ENCODE measurements at places on chromosomes 6 and 20.
A peak's percentile ranks its signal among the peaks of the same experiment; 100 is the strongest.

GRCh38 chr6:33418690-33419291 lies 884 bp upstream of the CUTA start:
- H3K4me1 ChIP-seq = peaks cover 81% of the 10 kb centered on the region
- H3K27ac ChIP-seq = peak overlapping the region; percentile 90
- no peak for DNase-seq
- H3K27me3 ChIP-seq = peaks cover 9% of the 10 kb centered on the region
- H3K36me3 ChIP-seq = peaks cover 16% of the 10 kb centered on the region

DNA sequence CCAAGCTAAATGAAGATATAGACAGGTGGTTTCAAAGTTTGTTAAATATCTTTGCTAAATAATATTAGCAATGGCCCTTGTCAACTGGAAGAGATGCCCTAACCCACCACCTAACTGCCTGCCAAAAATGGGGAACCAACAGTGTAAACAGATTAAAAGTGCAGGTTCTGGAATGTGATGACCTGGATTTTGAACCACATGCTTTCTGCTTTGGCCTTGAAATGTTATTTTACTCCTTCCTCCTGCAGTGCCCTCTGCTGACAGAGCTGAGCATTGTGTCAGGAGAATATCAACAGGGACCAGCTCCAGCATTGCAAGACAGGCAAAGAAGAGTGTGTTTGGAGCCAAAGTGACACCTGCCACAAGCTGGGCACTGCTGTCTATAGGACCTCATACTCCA lies 226.6 kb downstream of the MYLK4 start:
- DNase-seq = no peak
- H3K27me3 ChIP-seq = no peaks in the 10 kb centered on the region
- H3K27ac ChIP-seq = no peak overlapping the region
- peaks cover 3% of the 10 kb centered on the region for H3K36me3 ChIP-seq

DNA sequence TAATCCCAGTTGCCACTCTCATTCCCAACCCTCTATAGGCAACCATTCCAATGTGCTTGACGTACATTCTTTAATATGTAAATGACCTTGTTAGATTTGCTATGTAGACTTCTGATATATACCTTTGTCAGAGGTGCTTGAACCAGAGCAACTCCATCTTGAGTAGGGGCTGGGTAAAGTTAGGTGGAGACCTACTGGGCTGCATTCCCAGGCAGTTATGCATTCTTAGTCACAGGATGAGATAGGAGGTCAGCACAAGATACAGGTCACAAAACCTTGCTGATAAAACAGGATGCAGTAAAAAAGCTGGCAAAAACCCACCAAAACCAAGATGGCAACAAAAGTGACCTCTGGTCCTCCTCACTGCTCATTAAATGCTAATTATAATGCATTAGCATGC lies 8.3 kb upstream of the HM13 start:
- no peaks in the 10 kb centered on the region for H3K4me1 ChIP-seq
- no peak overlapping the region for H3K4me3 ChIP-seq
- H3K27me3 ChIP-seq = peaks cover 42% of the 10 kb centered on the region
- no peak for DNase-seq
- no peaks in the 10 kb centered on the region for H3K36me3 ChIP-seq

GRCh38 chr6:143971482-143972205 lies 36.4 kb downstream of the PLAGL1 start:
- peak overlapping the region; percentile 17 for H3K4me3 ChIP-seq
- no peaks in the 10 kb centered on the region for H3K36me3 ChIP-seq
- no peak for DNase-seq

- H3K27me3 ChIP-seq = no peaks in the 10 kb centered on the region
- peaks cover 61% of the 10 kb centered on the region for H3K4me1 ChIP-seq
- H3K4me3 ChIP-seq = no peak overlapping the region
- H3K36me3 ChIP-seq = no peaks in the 10 kb centered on the region
- DNase-seq = no peak
Observed at GRCh38 chr20:20209684-20210083, 157.4 kb downstream of the CFAP61 start.

DNA sequence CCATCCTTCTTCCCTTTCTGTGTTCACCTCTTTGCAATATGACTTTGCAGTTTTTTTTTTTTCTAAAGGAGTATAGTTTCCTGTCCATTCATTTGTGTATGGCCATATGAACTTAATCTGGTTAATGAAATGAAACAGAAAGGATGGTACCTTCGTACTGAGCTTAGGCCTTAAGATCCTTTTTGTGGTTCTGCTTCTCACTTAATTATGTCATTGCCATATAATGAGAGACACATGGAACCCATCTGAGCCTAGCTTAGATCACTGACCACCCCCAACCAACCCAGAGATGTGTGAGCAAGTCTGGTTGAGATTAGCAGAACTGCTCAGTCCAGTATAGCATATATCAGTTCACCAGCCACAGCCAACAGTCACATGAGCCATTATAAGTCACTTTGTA lies 1179.6 kb downstream of the HACE1 start:
- no peak overlapping the region for H3K27ac ChIP-seq
- H3K27me3 ChIP-seq = no peaks in the 10 kb centered on the region
- H3K4me3 ChIP-seq = no peak overlapping the region
- H3K36me3 ChIP-seq = no peaks in the 10 kb centered on the region

DNA sequence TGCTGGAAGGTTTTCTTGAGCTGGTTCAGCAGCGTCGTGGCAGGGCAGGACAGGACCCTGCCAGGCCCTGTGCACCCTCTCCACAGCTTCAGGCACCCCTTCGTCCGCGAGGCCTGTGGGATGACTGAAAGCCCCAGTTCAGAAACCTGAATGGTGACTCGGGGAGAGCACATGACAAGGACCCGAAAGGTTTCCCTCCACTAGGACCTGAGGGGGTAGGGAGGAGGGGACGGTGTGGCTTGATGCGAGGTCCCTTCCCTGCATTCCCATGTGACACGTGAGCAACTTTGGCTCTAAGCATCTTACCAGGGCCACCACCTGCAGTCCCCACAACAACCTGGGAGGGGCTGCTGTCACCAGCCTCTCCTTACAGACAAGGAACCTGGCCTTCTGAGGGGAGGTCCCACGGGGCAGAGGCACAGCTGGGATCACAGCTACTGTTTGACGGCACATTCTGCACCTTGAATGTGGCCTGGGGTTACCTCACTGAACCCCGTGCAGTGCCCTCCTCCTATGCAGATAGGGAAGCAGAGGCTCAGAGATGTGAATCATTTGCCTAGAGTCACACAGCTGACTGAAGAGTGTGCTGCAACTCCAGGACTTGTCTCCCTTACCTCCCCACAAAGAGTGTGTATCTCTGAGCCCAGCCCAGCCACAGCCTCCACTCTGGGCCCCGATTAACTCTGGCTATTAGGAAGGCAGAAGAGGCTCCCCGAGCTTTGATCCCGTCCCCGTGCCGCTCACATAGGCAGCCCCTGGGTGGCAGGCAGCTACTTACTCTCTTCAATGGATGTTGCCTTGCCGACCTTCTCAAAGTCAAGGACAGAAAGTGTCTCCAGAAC lies 84.6 kb downstream of the PTPN1 start:
- H3K36me3 ChIP-seq = no peaks in the 10 kb centered on the region
- no peaks in the 10 kb centered on the region for H3K27me3 ChIP-seq
- DNase-seq = no peak
- peaks cover 8% of the 10 kb centered on the region for H3K4me1 ChIP-seq

DNA sequence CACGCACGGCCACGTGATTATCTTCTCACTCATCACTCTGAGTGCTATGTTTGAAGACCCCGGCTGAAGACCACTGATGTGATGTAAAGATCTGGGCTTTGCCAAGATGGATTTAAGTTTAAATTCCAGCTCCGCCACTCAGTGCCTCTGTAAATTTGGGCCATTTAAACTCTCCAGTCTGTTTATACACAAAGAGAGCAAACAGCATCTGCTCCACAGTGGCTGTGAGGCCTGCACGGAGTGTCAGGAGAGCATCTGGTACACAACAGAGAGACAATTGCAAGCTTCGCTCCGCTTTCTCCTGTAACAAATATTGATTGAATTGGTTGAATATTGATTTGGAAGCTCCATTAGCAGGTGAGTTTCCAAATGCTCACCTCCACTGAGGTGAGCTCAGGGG lies 80.5 kb upstream of the FRMD1 start:
- H3K36me3 ChIP-seq = no peaks in the 10 kb centered on the region
- no peak for DNase-seq
- no peak overlapping the region for H3K4me3 ChIP-seq
- H3K27ac ChIP-seq = no peak overlapping the region

- H3K27me3 ChIP-seq = peaks cover 5% of the 10 kb centered on the region
- H3K4me3 ChIP-seq = no peak overlapping the region
- no peak for DNase-seq
- no peaks in the 10 kb centered on the region for H3K36me3 ChIP-seq
- peaks cover 9% of the 10 kb centered on the region for H3K4me1 ChIP-seq
Observed at GRCh38 chr6:12916006-12916405, 199.4 kb downstream of the PHACTR1 start.

DNA sequence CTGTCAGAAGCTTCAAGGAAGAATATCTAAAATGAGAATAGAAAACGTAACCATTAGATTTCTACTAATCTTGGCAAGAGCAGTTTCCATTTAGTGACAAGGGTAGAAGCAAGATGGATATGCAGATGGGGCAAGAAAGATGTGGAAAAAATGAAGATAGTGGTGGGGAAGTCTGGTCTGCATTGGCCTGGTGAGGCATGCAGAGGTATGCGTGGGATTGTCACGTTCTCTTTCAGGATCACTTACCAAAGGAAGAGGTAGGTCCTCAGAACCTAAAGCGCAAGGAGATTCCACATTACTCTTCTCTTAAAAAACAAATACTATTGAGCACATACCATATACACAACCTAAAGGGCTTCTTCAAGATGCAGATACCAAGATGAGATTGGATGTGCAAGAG lies 238.7 kb downstream of the UST start:
- peaks cover 4% of the 10 kb centered on the region for H3K4me1 ChIP-seq
- H3K4me3 ChIP-seq = no peak overlapping the region
- no peaks in the 10 kb centered on the region for H3K27me3 ChIP-seq

GRCh38 chr6:43722920-43723545 lies 35.4 kb upstream of the MRPS18A start:
- no peaks in the 10 kb centered on the region for H3K36me3 ChIP-seq
- no peak overlapping the region for H3K27ac ChIP-seq
- DNase-seq = no peak
- H3K4me3 ChIP-seq = no peak overlapping the region
- peaks cover 3% of the 10 kb centered on the region for H3K27me3 ChIP-seq

DNA sequence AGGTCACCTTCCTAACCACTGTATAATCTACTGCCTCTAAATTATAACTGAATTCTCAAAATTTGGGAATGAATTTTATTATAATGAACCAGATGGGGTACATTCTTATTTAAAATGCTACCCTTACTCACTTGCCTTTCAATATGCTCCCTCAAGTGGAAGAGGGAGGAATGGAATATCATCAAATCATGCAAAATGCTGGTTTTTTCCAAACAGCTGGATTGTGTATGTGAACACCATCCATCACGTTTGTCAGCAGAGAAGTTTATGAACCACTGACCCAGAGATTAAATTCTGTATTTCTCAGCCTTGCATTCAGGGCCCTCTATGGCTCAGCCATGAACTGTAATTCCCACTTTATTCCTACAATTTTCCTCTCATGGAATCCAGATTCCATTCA lies 40.5 kb downstream of the CBLN4 start:
- no peaks in the 10 kb centered on the region for H3K27me3 ChIP-seq
- no peak for DNase-seq
- no peak overlapping the region for H3K27ac ChIP-seq
- peaks cover 9% of the 10 kb centered on the region for H3K36me3 ChIP-seq

- DNase-seq = no peak
- no peaks in the 10 kb centered on the region for H3K27me3 ChIP-seq
- no peak overlapping the region for H3K27ac ChIP-seq
- peaks cover 37% of the 10 kb centered on the region for H3K4me1 ChIP-seq
- peaks cover 9% of the 10 kb centered on the region for H3K36me3 ChIP-seq
- peak overlapping the region; percentile 44 for H3K4me3 ChIP-seq
Observed at GRCh38 chr20:25579081-25579770, 6.1 kb downstream of the NINL start.

DNA sequence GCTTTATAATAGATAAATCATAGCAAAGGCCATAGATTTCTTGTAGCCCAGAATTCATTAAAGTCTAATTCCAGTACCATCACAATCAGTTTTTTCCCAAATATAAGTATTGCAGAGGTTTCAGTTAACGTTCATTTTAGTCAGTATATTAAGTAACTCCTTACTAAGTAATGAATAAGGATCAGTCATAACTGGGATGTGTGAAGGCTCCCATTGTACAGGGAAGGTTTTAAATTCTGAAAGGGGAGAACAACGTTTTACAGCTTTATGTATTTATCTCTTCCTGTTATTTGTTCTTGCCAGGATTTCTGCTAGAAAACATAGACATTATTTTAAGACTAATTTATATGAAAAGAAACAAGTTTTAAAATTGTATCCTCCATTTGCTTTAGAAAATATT lies 215.5 kb upstream of the LAMP5 start:
- H3K4me1 ChIP-seq = peaks cover 39% of the 10 kb centered on the region
- no peak for DNase-seq
- peaks cover 20% of the 10 kb centered on the region for H3K36me3 ChIP-seq
- no peak overlapping the region for H3K27ac ChIP-seq
- no peaks in the 10 kb centered on the region for H3K27me3 ChIP-seq

- DNase-seq = no peak
- peak overlapping the region; percentile 99 for H3K4me3 ChIP-seq
- peaks cover 44% of the 10 kb centered on the region for H3K4me1 ChIP-seq
- peaks cover 8% of the 10 kb centered on the region for H3K36me3 ChIP-seq
- H3K27ac ChIP-seq = peak overlapping the region; percentile 100
- no peaks in the 10 kb centered on the region for H3K27me3 ChIP-seq
Observed at GRCh38 chr6:41922154-41922553, 855 bp downstream of the BYSL start.

- peak overlapping the region; percentile 50 for H3K27ac ChIP-seq
- peaks cover 27% of the 10 kb centered on the region for H3K4me1 ChIP-seq
- no peak for DNase-seq
- H3K36me3 ChIP-seq = peaks cover 5% of the 10 kb centered on the region
Observed at GRCh38 chr20:63772781-63773518, 33.4 kb downstream of the SLC2A4RG start.

DNA sequence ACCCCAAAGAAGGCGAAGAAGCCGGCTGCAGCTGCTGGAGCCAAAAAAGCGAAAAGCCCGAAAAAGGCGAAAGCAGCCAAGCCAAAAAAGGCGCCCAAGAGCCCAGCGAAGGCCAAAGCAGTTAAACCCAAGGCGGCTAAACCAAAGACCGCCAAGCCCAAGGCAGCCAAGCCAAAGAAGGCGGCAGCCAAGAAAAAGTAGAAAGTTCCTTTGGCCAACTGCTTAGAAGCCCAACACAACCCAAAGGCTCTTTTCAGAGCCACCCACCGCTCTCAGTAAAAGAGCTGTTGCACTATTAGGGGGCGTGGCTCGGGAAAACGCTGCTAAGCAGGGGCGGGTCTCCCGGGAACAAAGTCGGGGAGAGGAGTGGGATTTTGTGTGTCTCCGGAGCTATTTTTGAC lies 69.6 kb downstream of the HFE start:
- peak overlapping the region; percentile 95 for H3K4me3 ChIP-seq
- peaks cover 6% of the 10 kb centered on the region for H3K36me3 ChIP-seq
- H3K4me1 ChIP-seq = peaks cover 32% of the 10 kb centered on the region
- peaks cover 18% of the 10 kb centered on the region for H3K27me3 ChIP-seq

Data from neural crest cell (in vitro differentiated cells).